Activated T-cell treated with anti-CD3 and anti-CD28 coated beads, Interleukin-2, amount 50 U/mL, for 48 hours (primary cell): ENCODE measurements at places on chromosomes 2 and 18.

DNA sequence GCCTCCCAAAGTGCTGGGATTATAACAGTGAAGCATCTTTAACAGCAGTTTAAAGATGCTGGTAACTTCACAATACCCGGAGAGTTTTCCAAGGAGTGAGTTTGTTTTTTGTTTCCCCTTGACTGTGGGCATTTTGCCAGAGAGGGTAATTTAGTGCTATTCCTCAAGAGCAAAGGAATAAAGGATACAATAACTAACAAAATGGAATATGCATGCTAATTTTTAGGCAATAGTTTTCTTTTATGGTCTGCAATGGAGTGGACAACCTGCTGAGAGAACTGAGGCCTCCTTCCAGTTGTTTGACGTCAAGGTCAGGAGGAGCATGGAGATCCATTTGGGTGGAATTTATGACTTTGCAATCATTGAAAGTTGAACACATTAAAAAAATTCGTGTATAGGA, 15.9 kb upstream of the GREB1 start:
- no peak for DNase-seq

- no peak for DNase-seq
Observed at GRCh38 chr2:237616734-237617586, 10.4 kb upstream of the LRRFIP1 start.

DNA sequence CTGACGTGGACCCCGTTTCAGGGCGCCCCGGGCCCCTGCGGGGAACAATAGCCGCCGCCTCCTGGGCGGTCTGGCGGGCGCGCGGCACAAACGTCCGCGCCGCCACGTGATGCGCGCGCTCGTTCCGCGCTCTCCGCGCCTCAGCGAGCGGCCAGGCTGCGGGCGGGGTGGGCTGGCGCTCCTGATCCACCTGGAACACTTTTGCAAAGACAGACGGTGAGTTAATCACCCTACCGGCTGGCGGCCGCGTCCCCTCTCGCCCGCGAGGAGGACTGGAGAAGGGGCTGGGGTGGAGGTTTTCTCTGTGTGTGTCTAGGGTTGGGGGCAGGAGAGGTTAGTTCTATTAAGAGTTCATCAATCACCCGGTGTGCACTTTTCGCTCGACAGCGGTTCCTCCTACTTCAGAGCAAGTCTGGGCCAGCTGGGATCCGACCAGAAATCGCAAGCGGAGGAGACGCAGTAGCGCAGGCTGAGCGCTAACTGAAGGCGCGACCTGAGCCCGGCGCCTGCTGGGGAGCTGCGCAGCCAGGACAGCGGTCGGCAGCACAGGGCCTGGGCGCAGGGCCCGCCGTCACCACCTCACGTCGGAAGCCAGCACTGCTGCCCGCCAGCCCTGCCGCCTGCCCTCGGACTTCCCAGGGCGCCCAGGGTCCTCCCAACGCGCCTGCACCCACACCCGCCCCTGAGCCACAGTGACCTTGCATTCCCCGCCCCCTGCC, 10.3 kb upstream of the HOXD1 start:
- DNase-seq = no peak

DNA sequence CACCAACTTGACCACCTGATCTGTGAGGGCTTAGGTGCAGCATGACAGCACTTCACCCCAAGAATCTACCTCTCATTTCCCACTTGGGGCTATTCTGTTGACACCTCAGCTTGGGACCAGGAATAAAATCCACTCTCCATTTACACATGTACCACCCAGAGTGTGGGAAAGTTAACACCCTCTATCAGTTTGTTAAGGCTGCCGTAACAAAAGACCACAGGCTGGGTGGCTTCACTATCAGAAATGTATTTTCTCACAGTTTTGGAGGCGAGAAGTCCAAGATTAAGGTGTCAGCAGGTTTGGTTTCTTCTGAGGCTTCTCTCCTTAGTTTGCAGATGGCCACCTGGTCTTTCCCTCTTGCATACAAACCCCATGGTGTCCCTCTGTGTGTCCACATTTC, 277.7 kb upstream of the ERBB4 start:
- no peak for DNase-seq

- no peak for DNase-seq
Observed at GRCh38 chr2:65388051-65388531, 44.3 kb downstream of the SPRED2 start.

GRCh38 chr2:140270224-140270623, 1490.0 kb upstream of the NXPH2 start:
- DNase-seq = no peak

- DNase-seq = no peak
Observed at GRCh38 chr2:212831671-212832199, 293.1 kb upstream of the ERBB4 start.

- DNase-seq = no peak
Observed at GRCh38 chr2:124797049-124797448, 772.0 kb downstream of the CNTNAP5 start.

DNA sequence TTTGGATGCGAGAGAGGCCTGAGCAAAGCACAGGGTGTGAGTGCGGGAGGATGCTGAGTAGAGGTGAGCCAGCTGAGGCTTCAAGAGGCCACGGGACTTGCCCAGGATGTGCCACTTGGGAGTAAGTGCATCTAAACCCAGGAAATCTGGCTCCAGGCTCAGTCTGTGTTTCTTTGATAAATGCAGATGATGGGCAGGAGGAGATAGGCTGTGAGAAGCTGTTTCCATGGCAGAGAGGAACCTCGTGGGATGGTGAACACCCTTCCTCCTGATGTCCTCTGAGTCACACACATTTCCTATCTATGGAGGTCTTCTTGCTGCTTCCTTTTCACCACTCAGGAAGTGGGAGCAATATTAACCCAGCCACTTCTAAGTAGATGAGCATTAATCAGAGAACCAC, 38.4 kb upstream of the CELF4 start:
- no peak for DNase-seq

DNA sequence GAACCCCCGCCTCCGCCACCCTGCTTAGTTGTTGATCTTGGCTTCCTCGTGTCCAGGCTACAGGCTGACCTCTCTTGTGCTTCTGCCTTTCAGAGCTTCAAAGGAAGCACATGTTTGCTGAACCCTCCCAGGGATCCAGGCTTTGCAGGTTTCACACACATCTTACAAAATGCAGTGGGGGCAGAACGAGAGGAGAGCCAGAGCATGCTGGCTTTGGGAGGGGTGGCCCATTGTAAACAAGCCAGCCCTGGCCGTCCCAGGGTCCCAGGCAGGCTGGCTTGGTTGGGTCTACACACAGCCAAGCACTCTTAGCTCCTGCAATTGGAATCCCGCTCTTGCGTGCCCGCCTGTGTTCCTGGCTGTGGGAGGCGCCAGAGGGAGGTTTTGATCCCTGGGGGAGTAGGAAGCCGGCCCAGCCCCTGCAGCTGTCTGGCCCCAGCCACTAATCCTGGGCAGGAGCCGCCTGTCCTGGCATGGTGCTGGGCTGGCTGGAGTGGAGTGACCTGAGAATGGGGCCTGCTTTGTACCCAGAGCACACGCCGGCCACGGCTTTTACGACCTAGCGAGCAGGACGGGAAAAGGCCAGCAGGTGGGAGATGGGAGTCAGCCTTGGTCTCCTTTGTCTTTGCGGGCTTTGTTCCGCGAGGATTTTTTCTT, 53.9 kb downstream of the SH3BP4 start:
- no peak for DNase-seq

DNA sequence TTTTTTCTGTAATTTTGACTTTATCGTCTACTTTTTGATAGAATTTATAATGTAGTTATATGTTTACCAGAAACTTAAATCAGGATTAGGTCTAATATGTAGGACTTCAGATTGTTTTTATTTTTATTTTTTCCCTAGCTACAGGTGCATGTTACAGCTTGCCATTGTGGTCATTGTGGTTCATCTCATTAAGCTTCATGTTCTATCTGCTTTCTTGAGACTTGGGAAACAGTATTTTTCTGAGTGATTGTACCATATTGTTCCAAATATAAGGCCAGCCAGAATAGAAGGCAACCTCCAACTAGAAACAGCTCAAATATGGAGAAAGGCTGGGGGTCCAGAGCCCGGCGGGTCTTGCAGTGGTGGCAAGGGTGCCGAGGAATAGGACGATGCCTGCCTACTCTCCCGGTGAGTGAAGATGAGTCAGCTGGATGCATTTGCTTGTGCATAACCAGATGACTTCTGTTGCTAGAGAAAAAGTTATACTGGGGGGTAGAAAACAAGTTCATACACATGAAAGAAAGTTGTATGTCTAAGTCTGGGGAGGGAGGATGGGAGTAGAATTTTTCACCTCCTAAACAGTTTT, 188.4 kb downstream of the CCDC85A start:
- DNase-seq = no peak

DNA sequence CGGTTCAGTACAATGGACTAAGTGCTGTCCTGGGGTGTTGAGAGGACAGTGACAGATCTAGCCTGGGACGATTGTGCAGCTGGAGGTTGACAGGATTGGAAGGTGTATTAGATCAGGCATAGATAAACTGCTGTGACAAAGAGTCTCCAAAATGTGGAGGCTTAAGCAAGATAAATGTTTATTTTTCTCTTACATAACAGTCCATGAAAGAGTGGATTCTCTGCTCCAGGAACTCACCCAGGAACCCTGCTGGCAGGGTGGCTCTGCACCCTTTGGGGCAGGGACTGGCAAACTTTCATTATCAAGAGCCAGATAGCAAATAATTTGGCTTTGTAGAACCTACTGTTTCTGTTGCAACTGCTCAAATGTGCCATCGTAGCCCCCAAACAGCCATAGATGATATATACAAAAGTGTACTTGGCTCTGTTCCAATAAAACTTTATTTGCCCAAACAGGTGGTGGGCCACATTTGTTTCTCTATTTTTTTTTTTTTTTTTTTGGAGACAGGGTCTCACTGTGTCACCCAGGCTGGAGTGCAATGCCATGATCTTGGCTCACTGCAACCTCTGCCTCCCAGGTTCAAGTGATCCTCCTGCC, 9.7 kb downstream of the HRH4 start:
- no peak for DNase-seq

GRCh38 chr2:8219631-8220355, 462.1 kb upstream of the ID2 start:
- DNase-seq = no peak

GRCh38 chr2:196239622-196240587, 68.5 kb upstream of the STK17B start:
- peak; percentile 83 for DNase-seq

GRCh38 chr18:33181016-33181415, 259.5 kb downstream of the CCDC178 start:
- no peak for DNase-seq

DNA sequence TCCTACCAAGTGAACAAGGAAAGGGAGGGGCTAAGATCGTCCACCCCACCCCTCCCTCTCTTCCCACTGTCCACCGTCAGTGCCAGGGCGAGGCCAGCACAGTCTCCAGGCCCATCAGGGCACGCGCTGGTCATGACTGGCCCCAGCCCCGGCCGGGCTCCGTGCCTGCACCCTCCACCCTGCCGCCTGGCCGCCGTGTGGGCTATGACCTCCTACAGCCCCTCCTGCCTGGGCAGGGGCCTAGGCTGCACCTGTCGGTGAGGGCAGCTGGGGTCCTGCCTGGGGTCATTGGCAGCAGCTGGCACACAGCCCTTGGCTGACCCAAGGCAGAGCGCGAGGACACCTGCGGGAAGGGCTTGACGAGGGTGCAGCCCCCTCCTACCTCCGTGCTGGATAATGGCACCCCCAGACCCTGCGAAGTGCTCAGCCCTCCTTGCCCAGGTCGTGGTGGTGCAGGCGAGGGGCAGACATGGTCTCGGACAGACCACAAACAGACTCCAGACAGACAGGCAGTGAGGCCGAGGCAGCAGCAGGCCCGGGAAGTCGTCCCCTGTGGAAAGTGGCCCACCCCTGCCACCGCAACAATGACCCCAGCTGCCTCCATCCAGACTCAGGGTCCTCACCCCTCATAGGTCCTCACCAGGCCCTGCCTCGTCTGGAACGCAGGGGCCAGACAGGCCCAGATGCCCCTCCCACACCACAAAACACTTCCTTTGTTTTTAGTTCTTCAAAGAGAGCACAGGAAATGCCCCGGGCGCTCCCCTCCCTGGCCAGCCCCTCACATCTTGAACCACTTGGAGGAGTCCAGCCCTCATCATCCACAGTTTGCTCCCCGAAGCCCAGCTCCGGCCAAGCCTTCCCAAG, 43.1 kb upstream of the GPC1 start:
- no peak for DNase-seq

GRCh38 chr2:30747206-30747605, 60.0 kb downstream of the CAPN13 start:
- no peak for DNase-seq

GRCh38 chr18:78643004-78643403, 336.6 kb upstream of the SALL3 start:
- no peak for DNase-seq

GRCh38 chr2:18209934-18210639, 331.6 kb downstream of the KCNS3 start:
- DNase-seq = no peak

- no peak for DNase-seq
Observed at GRCh38 chr2:3618367-3618766, 23.5 kb downstream of the COLEC11 start.

DNA sequence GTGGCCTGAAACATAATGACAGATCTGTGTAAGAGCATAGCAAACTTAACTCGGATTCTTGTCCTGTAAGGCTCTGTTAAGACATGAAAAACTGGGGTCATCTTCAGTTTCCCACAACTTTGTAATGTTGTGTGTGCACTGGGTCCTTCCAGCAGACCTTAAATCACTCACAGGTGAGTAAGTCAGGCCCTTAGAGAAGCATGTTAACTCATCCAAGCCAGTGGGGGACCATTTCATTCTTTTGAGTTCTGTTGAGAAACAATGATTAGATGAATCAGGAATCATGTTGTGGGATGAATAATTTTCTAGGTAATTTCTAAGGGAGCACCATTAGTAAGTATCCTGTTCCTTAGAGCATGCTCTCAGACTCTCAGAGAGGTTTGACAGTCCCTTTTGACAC, 167.1 kb downstream of the ESCO1 start:
- no peak for DNase-seq

GRCh38 chr2:157784169-157784822, 91.8 kb downstream of the ACVR1 start:
- DNase-seq = no peak

GRCh38 chr2:48461721-48462120, 68.2 kb upstream of the STON1 start:
- DNase-seq = no peak

- DNase-seq = peak; percentile 73
Observed at GRCh38 chr18:62637807-62638687, 77.3 kb upstream of the PHLPP1 start.

DNA sequence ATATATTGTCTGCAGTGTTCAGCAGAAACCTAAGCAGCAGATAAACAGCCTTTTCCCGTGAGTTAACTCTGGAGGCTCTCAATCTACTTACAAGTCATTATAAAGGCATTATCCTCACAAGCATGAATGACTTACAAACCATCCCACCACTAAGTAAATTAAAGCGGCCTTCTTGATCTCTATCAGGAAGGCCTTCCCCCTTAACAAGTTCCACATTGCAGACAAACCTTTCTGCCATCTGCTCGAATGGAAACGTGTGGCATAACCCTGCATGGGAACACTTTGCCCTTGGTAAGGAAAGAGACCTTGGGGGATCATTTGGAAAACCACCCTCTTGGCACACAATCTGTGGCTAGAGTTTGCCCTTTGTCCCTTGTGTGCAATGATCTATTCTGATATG, 199.5 kb downstream of the OSR1 start:
- DNase-seq = no peak

GRCh38 chr2:120245520-120246332, 6.9 kb upstream of the RALB start:
- DNase-seq = no peak

- no peak for DNase-seq
Observed at GRCh38 chr18:48605408-48605845, 66.6 kb downstream of the CTIF start.
